Daoy (cell line): ENCODE measurements at places on chromosomes 16 and 17.
A peak's percentile ranks its signal among the peaks of the same experiment; 100 is the strongest.

GRCh38 chr16:13118091-13118490 is 216.7 kb downstream of the SHISA9 start:
- DNase-seq = no peak

- DNase-seq = no peak
Observed at GRCh38 chr16:84811529-84811928, 8.3 kb upstream of the CRISPLD2 start.

DNA sequence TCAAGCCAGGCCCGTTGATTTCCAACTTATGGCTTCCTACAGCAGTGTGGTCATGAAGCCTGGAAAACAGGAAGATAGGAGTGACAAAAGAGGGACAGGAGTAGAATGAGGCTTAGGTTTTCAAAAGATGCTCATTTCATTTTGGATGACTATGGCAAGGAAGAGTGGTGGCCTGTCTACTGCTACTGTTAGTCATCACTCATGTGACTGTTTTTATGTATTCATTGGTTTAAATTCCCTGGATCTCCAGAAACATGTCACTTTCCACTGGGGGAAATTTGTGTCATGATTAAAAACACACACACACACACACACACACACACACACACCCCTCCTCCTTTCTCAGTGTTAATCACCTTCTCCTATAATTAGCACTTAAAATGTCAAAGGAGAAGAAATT is 1.1 kb upstream of the CYLD start:
- no peak for DNase-seq

GRCh38 chr16:12296991-12297390 is 320.5 kb downstream of the SNX29 start:
- DNase-seq = no peak

GRCh38 chr16:65598621-65599020 is 476.8 kb upstream of the CDH11 start:
- peak; percentile 4 for DNase-seq

GRCh38 chr16:55236655-55237054 is 87.3 kb upstream of the IRX6 start:
- no peak for DNase-seq

DNA sequence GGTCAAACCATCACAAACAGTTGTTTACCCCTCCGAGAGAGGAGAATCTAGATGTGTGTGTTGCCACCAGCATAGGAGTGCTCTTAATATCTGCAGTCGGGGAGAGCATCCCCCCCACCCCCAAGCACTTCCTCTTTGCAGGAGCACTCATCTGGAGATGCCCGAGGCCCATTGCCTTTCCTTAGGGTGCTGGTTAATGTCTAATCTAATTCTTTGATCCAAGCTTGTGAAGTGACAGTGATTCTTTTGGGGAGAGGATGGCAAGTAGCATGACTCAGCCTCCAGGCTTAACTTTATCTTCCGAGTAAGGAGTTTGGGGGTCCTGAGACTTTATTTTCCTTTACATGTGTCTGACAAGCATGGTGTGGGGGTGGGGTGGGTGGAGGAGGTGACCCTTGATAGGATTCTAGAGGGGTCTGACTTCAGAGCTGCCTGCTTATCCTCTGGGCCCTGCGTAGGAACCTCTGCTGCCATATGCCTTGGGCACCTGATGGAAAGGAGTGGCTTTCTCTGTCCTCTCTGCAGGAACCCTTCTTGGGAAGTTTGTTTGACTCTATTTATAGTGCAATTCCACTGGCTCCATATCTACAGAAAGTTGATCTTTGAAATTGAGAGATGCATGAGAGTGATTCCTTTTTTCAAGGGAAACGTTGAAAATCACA is 207.1 kb downstream of the SPECC1 start:
- no peak for DNase-seq

GRCh38 chr17:2049333-2050299 is 5.3 kb upstream of the HIC1 start:
- DNase-seq = peak; percentile 87

DNA sequence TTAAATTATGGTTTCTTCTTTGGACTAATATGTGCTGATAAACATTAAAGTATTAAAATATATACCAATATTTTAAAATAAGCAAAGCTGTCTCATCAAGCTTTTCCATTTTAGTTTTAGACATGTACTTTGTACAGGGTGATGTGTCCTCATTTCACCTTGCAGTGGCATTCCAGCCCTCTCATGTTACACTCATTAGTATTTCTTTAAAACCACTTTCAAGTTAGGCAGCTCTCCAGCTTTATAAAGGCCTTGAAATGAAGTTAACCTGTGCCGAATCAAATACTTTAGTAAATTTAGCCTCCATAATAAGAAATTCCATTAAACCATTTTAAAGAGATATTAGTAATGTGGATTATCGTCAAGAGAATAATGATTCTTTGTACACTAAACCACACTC is 107.6 kb upstream of the HLF start:
- DNase-seq = peak; percentile 32

DNA sequence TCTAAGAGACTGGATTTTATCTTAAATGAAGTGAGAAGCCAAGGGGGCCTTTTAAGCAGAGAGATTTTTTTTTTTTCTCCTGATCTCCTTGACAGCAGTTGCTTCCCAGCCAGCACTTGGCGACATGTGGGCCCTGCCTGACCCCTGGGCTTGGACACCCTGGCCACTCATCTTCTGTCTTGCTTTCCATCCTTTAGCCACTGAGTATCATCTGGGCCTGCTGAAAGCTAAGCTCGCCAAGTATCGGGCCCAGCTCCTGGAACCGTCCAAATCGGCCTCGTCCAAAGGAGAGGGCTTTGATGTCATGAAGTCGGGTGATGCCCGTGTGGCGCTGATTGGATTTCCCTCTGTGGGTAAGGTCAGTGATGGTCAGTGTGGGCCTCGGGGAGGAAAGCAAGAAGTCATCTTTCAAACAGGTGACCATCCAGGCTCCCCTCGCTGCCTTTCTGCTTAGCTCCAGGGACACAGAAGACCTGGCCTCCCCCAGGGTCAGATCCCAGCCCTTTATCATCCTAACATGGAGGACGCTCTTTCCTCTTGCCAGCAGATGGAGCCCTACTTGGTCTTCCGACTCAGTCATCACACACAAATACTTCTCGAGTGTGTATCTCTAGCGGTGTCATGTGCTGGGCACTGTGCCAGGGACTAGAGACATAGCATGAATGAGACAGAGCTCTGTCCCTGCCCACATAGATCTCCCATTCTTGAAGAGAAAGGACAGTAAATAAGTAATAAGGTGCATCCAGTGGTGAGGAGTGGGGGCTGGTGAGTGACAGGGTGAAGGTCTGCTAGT is 6.1 kb downstream of the DRG2 start:
- DNase-seq = peak; percentile 73

DNA sequence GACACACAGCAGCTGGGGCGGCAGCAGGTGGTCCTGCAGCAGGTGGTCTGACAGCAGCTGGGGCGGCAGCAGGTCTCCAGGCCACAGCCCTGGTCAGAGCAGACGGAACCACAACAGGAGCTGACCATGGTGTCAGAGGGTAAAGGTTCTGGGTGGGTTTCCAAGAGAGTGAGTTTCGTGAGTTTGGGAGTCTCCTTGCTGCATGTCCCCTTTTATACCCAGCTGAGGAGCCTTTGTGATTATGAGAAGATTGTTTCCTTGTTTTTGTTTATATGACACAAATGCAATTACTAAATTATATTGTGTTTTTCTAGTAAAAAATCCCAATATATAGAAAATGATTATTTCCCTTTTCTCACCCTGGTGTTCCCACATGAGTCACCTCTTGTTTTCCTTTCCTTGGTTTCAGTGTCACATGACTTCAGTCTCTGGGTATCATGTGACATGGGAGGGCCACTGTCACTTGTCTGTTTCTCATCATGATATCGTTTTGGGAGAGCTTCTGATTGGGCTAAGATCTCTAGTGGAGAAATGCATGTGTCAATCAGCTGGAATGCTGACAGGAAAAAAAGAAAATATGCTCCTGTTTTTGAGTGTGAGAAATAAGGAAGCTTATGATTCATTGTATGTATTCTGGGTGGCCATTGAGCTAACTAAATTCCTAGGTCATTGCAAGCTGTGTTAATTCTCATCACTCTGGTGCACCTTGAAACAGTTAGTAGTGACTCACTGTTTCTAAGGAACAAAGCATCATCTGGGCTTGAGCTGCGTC is at the start of gene KRTAP4-6:
Gene KRTAP4-6 (minus strand): TSS at position 185 of the 772 bp plus-strand sequence. CDS start 57 bp downstream, at position 128.
- peak; percentile 46 for DNase-seq

- DNase-seq = no peak
Observed at GRCh38 chr17:28093999-28094716, 51.7 kb downstream of the NLK start.

- DNase-seq = no peak
Observed at GRCh38 chr17:72488555-72489271, 367.9 kb downstream of the SOX9 start.

DNA sequence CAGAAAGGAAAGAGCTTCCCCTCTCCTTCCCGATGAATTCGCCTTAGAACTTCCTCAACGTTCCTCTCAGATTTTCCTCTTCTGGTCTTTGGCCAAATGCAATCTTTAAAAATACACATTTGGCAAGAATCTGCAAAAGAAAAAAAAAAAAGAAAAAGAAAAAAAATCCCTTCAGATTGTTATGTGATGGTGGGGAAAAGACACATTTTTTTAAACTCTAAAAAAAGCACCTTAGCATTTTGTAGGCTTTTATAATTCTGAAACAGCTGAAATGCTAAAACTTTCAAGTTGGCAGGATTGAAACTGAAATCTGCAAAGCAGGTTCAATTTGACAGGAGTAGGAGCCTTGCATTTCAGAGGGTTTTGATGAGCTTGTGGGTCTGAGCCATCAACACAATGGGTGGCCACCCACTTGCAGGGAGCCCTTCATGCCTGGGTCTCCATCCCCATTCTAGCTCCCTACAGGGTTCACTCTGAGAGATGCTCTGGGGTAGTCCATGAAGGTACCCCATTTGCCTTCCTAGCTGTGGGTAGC is 33.1 kb downstream of the CACNG3 start:
- DNase-seq = no peak

DNA sequence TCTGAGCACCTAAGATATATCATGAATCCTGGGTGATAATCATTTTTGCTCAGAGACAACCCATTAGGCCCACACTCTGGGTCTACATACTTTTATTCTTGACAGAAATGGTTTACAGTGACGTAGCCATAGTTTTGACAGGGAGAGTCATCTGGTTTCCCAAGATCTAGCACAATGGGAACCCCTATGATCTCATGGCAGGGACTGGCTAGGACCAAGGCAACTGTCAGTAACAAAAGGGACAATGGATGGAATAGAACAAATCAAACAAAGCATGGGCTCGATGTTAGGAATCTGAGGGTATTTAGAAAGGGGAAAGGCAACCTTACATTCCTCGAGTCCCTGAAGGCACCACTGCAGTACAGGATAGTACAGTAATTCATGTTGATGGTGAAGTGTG is 20.5 kb downstream of the CFAP97D1 start:
- no peak for DNase-seq

- no peak for DNase-seq
Observed at GRCh38 chr17:37698911-37699255, 46.0 kb downstream of the HNF1B start.

DNA sequence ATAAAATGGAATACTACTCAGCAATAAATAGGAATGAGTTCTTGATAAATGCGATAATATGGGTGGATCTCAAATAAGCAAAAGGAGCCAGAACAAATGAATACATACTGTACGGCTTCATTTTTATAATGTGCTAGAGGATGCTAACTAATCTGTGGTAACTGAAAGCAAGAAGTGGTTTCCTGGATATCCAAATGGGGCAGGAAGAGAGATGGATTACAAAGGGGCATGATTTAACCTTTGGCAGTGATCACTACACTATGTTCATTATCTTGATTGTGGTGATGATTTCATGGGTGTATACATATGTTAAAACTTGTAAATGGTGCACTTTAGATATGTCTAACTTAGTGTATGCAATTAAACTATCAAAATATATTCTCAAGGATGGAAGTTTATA is 222.3 kb upstream of the TBX2 start:
- no peak for DNase-seq

GRCh38 chr16:524274-525040 is 3.1 kb upstream of the CAPN15 start:
- no peak for DNase-seq

GRCh38 chr16:70686376-70687101 is 686 bp upstream of the MTSS2 start:
- no peak for DNase-seq

DNA sequence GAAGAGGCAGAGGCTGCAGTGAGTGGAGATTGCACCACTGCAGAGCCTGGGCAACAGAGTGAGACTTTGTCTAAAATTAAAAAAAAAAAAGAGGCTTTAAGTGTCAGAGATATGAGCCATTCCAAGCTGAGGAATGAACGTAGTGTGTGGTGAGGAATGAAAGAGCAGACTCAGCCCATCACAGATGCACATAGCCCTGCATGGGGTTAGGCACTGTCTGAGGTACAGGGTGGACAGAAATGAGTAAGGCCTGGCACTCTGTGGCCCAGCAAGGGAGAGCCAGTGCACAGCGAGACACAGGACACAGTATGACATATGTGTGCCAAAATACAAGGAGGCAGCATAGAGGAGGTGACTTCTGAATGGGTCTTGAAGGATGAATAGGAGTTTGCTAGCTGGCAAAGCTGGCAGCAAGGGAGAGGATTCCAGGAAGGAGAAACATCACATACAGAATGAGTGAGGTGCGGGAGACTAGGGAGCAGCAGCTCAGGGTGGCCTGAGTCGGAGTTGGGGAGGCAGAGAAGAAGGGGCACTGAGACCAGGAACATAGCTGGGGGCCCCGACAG is 8.7 kb upstream of the ZNF469 start:
- DNase-seq = no peak

DNA sequence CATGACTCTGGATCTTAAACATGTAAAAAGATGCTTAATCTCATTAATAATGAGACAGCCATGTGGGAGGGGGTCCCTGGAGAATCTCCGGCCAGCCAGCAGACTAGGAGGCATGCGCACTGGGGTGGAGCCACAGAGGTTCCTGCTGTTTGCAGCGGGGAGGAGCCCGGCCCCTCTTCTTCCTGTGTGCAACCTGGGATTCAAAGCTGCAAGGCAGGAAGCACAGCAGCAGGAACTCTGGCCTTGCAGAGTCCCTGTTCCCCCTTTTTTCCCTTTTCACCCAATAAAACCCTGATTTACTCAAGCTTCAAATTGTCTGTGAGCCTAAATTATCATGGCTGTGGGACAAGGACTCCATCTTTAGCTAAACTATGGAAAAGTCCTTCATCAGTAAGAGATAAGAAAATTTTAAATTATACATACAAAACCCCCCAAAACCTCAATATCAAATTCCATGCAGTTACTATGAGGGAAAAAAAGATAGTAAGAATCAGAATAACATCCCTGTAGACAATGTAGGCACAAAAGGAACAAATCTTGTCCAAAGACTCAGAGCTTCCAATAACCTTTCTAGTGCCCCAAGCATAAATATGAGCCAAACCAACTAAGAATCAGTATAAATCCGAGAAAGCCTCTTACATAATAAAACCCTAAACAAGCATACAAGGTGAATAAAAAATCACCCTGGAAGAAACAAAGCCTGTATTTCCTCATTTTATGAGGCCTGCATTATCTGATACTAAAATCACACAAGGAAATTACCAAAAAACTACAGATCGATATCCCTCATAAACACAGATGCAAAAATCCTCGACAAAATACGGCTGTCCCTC is 12.1 kb downstream of the CFDP1 start:
- peak; percentile 63 for DNase-seq
